ENCODE measurements at places on chromosomes 16 and 17. TPM values are rescaled to one million over a fixed set of nuclear protein-coding genes. Genes with fewer than 3 reads are reported as not detected.

Gene TP53TG3D
- not detected for total RNA-seq

Gene TLCD2
- 6.0 TPM for total RNA-seq

Gene TMEM92
- 28.2 TPM for total RNA-seq

- peak overlapping the region; percentile 41 for H3K27ac ChIP-seq
- H3K4me3 ChIP-seq: no peak overlapping the region
- H3K4me1 ChIP-seq: peaks cover 10% of the 10 kb centered on the region
- no peaks in the 10 kb centered on the region for H3K27me3 ChIP-seq
- DNase-seq: peak; percentile 91
- peaks cover 5% of the 10 kb centered on the region for H3K36me3 ChIP-seq
Measured at GRCh38 chr17:2634361-2634960, 41.0 kb downstream of the PAFAH1B1 start.

DNA sequence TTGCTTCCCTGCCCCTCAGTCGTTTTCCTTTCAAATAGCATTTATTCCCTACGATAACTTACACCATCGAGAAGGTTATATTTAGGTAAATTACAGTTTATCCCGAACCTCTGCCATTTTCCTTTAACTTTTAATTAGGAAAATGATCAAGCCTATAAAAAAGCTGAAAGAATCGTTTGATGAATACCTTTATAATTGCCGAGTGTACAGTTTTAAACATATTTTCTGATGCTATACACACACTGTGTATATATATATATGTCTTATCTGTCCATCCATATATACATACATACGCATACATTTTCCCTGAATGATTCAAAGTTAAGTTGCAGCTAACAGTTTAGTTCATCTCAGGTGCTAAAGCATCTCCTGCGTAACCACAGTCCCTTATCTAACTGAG, 56.6 kb upstream of the CRISPLD2 start:
- peaks cover 30% of the 10 kb centered on the region for H3K36me3 ChIP-seq
- no peaks in the 10 kb centered on the region for H3K27me3 ChIP-seq
- no peak overlapping the region for H3K4me3 ChIP-seq
- no peak for DNase-seq
- peaks cover 6% of the 10 kb centered on the region for H3K4me1 ChIP-seq

DNA sequence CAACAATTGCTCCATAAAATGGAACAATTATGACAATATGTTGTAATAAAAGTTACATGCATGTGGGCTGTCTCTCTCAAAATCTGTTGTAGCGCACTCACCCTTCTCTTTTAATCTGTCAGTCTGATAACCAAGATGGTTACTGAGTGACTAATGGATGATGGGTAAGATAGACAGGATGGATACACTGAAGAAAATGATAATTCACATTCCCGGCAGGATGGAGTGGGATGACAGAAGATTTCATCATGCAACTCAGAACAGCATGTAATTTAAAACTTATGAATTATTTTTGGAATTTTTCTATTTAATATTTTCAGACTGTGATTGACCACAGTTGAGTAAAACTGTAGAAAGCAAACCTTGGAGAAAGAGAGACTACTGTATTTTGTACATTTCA, 30.5 kb downstream of the CDH13 start:
- H3K27me3 ChIP-seq: no peaks in the 10 kb centered on the region
- H3K36me3 ChIP-seq: no peaks in the 10 kb centered on the region
- H3K4me1 ChIP-seq: peaks cover 41% of the 10 kb centered on the region
- no peak overlapping the region for H3K4me3 ChIP-seq
- peak overlapping the region; percentile 93 for H3K27ac ChIP-seq

GRCh38 chr17:71441098-71441497, 679.7 kb upstream of the SOX9 start:
- no peak overlapping the region for H3K4me3 ChIP-seq
- no peaks in the 10 kb centered on the region for H3K36me3 ChIP-seq
- no peaks in the 10 kb centered on the region for H3K27me3 ChIP-seq
- H3K27ac ChIP-seq: peak overlapping the region; percentile 56
- peak; percentile 97 for DNase-seq

DNA sequence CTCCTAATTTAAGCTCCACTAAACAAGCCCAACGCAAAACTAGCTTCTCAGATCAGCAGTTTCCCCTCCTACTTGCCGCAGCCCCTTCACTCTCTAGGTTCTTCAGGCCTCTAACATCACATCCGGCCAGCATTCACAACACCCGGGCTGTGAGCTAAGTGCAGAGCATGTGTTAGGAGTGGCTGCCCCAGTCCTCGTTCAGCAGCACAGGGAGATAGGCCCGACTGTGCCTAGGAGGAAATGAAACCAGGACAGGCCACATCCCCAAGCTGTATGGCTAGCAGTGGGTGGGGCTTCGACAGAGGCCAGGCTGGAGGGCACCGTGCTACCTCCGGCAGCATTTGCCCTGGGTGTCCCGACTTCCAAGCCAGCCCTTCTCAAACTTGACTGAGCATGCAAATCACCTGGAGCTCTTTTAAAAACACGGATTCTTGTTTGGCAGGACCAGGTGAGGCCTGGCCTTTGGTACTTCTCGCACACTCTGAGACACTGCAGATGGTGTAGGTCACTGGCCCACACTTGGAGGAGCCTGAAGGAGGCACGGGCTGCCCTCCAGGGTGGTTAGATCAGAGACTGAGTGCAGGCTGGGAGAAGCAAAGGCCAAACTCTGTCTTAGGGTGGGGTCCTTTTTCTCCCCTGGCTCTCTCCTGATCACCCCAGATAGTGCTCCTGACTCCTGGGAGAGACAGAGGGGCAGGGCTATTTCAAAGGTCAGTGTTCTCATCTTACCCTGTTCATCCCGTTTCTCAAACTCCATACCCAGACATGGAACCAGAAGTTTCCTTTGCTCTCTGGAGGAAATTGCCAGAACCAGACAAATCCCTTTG, 202.0 kb downstream of the C16orf78 start:
- no peaks in the 10 kb centered on the region for H3K36me3 ChIP-seq
- no peak for DNase-seq
- H3K4me3 ChIP-seq: no peak overlapping the region
- H3K27me3 ChIP-seq: no peaks in the 10 kb centered on the region
- H3K27ac ChIP-seq: no peak overlapping the region
- H3K4me1 ChIP-seq: peaks cover 3% of the 10 kb centered on the region

GRCh38 chr17:81345228-81346089, 49.8 kb upstream of the BAHCC1 start:
- H3K4me3 ChIP-seq: peak overlapping the region; percentile 94
- DNase-seq: peak; percentile 78
- peaks cover 39% of the 10 kb centered on the region for H3K4me1 ChIP-seq

DNA sequence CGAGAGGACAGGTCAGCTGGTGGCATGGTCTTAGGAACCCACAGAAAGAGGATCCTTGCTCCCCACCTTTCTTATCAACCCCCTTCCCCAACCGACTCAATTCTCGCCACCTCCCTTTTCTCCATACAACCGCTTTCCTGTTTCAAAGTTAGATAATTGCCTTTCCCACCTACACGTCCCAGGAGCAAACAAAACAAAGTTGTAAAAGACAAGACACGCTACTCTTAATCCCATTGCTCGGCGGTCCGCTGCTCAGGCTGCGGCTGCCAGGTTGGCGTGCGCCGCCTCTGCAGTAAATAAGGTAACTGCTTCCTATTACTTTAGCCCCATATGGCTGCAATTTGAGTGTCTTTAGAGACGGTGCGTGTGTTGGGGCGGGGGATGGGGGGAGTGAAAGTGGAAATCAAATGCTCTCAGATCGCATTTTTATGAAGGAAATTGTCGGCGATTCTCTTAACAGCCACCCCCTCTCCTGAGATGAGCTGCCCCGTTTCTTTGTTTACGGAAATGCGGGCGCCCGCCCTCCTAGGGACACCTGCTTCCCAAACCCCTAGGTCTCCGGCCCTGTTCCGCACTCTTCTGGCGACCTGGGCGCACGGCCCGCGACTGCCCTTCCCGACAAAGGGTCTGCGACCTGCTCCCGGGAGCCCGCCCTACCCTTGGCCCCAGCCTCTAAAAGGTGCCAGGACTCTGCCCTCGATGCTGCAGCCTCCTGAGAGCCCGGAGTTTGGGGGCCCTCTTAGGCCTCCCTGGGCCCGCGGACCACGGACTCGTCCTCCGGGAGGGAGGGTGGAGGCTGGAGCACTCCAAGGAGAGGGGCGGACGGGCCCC, 3.7 kb upstream of the CBX8 start:
- H3K4me3 ChIP-seq: no peak overlapping the region
- H3K27ac ChIP-seq: no peak overlapping the region
- DNase-seq: peak; percentile 30
- H3K4me1 ChIP-seq: peaks cover 39% of the 10 kb centered on the region

DNA sequence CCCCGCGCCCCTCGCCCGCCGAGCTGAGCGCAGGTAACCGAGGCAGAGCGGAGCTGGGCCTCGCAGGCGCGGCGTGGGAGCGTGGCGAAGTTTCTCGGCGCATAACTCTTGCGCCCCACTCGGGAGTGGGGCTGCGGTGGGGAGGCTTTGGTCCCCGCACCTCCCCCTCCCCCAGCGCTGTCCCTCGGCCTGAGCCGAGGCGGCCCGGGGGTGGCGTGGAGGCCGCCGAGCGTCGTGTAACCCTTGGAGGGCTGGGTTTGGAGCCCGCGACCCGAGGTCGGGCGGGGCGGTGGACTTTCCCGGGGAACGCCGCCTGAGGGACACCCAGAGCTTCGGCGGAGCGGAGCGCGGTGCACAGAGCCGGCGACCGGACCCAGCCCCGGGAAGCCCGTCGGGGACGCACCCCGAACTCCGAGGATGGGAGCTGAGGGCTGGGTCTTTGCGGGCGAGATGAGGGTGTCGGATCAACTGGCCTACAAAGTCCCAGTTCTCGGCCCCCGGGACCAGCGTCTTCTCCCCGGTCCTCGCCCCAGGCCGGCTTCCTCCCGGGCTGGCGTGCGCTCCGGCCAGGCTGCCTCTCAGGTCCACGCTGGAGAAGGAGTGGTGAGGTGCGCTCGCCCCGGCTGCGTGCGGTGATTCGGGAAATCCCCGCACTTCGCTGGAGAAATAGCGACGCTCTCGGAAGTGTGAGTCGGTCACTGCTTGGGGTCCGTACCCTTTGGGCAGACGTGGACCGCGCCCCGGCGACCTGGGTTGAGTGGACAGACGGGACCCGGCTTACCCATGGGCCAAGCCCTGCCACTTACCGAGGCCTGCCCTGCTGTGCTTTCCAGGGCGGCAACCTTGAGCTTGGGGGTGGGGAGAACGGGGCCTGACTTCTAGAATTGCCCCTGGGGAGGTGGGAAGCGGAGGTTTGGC, 168.4 kb downstream of the RAB11FIP4 start:
- peaks cover 38% of the 10 kb centered on the region for H3K4me1 ChIP-seq
- H3K36me3 ChIP-seq: peaks cover 11% of the 10 kb centered on the region
- DNase-seq: no peak
- H3K27ac ChIP-seq: peak overlapping the region; percentile 92
- no peaks in the 10 kb centered on the region for H3K27me3 ChIP-seq

Measured in astrocyte (in vitro differentiated cells and primary cell).